WTC11 (cell line): ENCODE measurements at places on chromosomes 12 and 14. TPM values are rescaled to one million over a fixed set of nuclear protein-coding genes. Genes with fewer than 3 reads are reported as not detected.

DNA sequence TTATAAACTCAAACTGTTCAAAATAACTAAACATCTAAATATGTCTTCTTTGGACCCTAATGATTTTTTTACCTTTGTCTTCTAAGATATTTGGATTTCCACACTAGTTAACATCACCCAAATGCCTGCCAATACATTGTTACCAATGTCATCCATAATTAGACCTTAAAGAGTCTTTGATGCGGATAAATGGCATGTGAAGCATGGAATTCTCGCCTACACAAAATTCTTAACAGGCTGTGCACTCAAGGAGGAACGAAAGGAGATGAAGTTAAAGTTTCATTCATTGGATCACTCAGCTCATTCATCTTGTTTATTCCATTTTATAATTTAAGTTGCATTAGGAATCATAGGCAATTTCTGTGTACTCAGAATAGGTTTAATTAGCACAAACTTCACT, 219.7 kb downstream of the ACSS3 start:
- H3K36me3 ChIP-seq, result no peaks in the 10 kb centered on the region
- H3K4me3 ChIP-seq, result no peak overlapping the region
- no peaks in the 10 kb centered on the region for H3K4me1 ChIP-seq
- no peak overlapping the region for H3K27ac ChIP-seq

- H3K27ac ChIP-seq, result 0 out of 2 replicates have a peak overlapping the region, but pooled peaks have one; percentile 43
- H3K27me3 ChIP-seq, result no peaks in the 10 kb centered on the region
- no peaks in the 10 kb centered on the region for H3K36me3 ChIP-seq
- no peak for DNase-seq
Observed at GRCh38 chr14:89899917-89900663, 54.4 kb downstream of the EFCAB11 start.

GRCh38 chr12:28232211-28232928, 42.1 kb downstream of the CCDC91 start:
- H3K36me3 ChIP-seq, result no peaks in the 10 kb centered on the region
- peaks cover 6% of the 10 kb centered on the region; the same call in 1 of the 2 replicates for H3K4me1 ChIP-seq
- H3K27ac ChIP-seq, result no peak overlapping the region
- no peak for DNase-seq
- H3K27me3 ChIP-seq, result no peaks in the 10 kb centered on the region

DNA sequence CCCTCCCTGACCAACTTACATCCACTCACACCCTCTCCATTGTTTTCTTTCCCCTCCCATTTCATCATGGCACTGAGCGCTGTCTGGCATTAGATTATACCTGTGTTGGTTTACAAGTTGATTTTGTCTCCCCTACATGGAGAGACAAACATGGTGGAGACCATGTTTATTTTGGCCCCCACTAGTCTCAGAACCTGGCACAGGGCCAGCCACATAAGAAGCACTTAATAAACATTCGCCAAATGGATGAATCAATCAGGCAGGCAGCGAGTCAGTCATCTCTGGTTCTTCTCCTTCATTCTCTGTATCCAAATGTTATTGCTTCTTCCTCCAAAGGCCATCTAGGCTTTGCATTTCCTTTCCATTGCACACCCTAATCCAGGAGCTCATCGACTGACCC, 177.4 kb downstream of the DPF3 start:
- H3K36me3 ChIP-seq, result no peaks in the 10 kb centered on the region
- no peak for DNase-seq
- H3K4me1 ChIP-seq, result no peaks in the 10 kb centered on the region
- H3K27me3 ChIP-seq, result no peaks in the 10 kb centered on the region

- no peak overlapping the region for H3K4me3 ChIP-seq
- no peaks in the 10 kb centered on the region; the same call in 1 of the 2 replicates for H3K27me3 ChIP-seq
- H3K4me1 ChIP-seq, result no peaks in the 10 kb centered on the region
- H3K36me3 ChIP-seq, result peaks cover 13% of the 10 kb centered on the region
- H3K27ac ChIP-seq, result no peak overlapping the region
Observed at GRCh38 chr14:47852278-47852677, 176.9 kb upstream of the MDGA2 start.

DNA sequence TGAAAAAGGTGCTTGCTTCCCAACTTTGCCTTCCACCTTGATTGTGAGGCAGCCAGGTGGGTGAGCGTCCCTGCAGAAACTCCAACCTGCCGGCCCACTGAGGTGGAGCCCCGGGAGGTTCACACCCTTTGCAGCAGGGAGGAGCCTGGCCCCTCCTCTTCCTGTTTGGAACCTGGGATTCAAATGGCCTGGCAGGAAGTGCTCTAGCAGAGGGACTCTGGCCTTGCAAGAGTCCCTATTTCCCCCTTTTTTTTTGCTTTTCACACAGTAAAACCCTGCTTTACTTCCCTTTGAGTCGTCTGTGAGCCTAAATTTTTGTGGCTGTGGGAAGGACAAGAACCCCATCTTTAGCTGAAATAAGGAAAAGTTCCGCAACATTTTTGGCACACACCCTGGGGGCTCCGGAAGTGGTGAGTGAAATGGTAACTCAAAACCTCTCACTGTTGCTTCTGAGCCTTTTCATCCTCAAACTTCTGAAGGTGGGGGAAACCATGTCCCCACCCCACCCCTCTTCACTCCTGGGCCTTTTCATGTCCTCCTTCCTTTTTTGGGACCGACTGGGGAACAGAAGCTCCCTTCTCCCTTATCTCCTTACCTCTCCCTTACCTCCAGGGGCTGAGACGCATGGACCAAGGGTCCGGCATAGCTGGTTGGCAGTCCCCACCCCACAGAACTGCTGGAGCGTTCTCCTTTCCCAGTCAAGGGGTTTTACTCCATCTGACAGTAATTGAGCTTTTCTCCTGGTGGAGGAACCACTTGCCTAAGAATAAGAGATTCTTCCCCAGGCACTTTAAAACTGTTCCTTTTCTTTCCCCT, 102.0 kb downstream of the KCNMB4 start:
- H3K4me3 ChIP-seq, result no peak overlapping the region
- peak; percentile 11 for DNase-seq
- H3K4me1 ChIP-seq, result 0 out of 2 replicates have a peak, but pooled peaks cover 3% of the 10 kb centered on the region

- H3K4me1 ChIP-seq, result 0 out of 2 replicates have a peak, but pooled peaks cover 2% of the 10 kb centered on the region
- H3K36me3 ChIP-seq, result no peaks in the 10 kb centered on the region
- H3K27me3 ChIP-seq, result no peaks in the 10 kb centered on the region; the same call in 1 of the 2 replicates
- no peak overlapping the region for H3K4me3 ChIP-seq
- DNase-seq, result no peak
Observed at GRCh38 chr14:92263681-92264080, 59.3 kb upstream of the SLC24A4 start.

GRCh38 chr14:42047421-42048055, 440.9 kb downstream of the LRFN5 start:
- DNase-seq, result no peak
- peaks cover 13% of the 10 kb centered on the region for H3K4me1 ChIP-seq
- no peak overlapping the region for H3K4me3 ChIP-seq
- peak overlapping the region; percentile 45; the same call in 1 of the 2 replicates for H3K27ac ChIP-seq
- no peaks in the 10 kb centered on the region for H3K36me3 ChIP-seq
- no peaks in the 10 kb centered on the region for H3K27me3 ChIP-seq

DNA sequence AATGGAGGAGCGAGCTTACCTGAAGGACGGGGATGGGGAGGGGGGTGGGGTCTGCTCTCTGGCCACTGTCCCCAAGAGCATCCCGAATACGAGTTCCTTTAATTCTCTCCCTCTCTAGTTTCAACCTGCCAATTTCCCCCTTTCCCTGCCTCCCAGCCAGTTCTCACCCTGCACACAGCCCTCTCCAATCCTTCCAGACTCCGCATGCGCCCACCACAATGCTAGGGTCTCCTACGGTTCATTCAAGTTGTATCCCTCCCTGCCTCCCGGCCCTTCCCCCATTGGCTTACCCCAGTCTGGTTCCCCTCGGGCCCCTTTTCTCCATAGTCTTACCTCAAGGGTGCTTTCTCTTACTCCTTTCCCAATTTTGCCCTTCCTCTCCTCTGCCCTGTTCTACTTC, 708 bp upstream of the IGFBP6 start:
- peak overlapping the region; percentile 90 for H3K4me3 ChIP-seq
- H3K27ac ChIP-seq, result no peak overlapping the region
- no peaks in the 10 kb centered on the region for H3K36me3 ChIP-seq
- no peak for DNase-seq
- H3K27me3 ChIP-seq, result peaks cover 70% of the 10 kb centered on the region
- H3K4me1 ChIP-seq, result peaks cover 39% of the 10 kb centered on the region

MGP gene
- total RNA-seq, result 0.32 to 0.96 TPM (median 0.66 TPM) in 3 replicates

ZDHHC22 gene
- total RNA-seq, result 38.6 to 47.7 TPM (median 39.3 TPM) in 3 replicates

MED6 gene
- 45.0 to 46.3 TPM (median 45.1 TPM) in 3 replicates for total RNA-seq

PRR4 gene
- total RNA-seq, result 0.87 to 2.7 TPM (median 1.6 TPM) in 3 replicates

DBX2 gene
- total RNA-seq, result 0.27 to 0.35 TPM (median 0.27 TPM) in 3 replicates

NUDT4 gene
- total RNA-seq, result 51.3 to 56.9 TPM (median 56.5 TPM) in 3 replicates
